Camera-type eye (tissue), 1 donor: ENCODE measurements at places on chromosomes 1 and 21. TPM values are rescaled to one million over a fixed set of nuclear protein-coding genes. Genes with fewer than 3 reads are reported as not detected.

Gene DENND2C
- total RNA-seq = 4.2 TPM

Gene PTPN14
- 26.4 TPM for total RNA-seq

Gene CASQ2
- total RNA-seq = 65.9 TPM

Gene RSRP1
- 147 TPM for total RNA-seq

Gene NOS1AP
- 7.9 TPM for total RNA-seq

Gene PCBP3
- 72.0 TPM for total RNA-seq

Gene BATF3
- total RNA-seq = 1.1 TPM

Gene ADCY10
- total RNA-seq = 0.49 TPM

Gene PLEKHA6
- 17.5 TPM for total RNA-seq

Gene OR14K1
- total RNA-seq = not detected

Gene OR10J1
- total RNA-seq = not detected
